ENCODE measurements at places on chromosomes 7 and 10. TPM values are rescaled to one million over a fixed set of nuclear protein-coding genes. Genes with fewer than 3 reads are reported as not detected.

The SORCS1 gene
- not detected for total RNA-seq

The TMEM229A gene
- total RNA-seq: not detected

The ADIRF gene
- 17.6 TPM for total RNA-seq

The UNC5B gene
- total RNA-seq: 6.5 TPM

The OR2A7 gene
- total RNA-seq: not detected

DNA sequence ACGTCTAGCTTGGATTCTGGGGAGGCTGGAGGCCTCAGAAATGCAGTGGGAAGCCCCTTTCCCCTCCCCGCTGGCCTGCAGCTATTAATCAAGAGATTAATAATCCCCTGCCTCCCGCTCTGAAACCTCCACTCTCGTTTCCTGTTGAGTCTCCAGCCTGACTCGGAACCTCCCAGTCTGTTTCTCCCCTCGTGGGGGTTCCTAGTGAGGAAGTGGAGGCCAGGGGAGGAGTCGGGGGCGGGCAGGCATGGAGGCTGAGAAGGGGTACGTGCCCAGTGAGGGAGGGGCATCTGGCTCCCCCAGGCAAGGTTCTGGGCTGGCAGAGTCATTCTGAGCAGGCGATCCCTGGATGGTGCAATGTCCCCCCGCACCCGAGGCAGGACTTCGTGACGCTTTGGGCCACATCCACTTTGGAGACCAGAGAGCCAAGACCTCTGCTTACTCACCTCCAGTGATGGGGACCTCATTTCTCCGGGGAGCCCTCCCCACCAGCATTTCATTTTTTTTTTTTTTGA, 73.6 kb downstream of the COL26A1 start:
- H3K4me3 ChIP-seq: no peak overlapping the region
- H3K27ac ChIP-seq: no peak overlapping the region
- H3K27me3 ChIP-seq: peaks cover 41% of the 10 kb centered on the region
- no peaks in the 10 kb centered on the region for H3K4me1 ChIP-seq

DNA sequence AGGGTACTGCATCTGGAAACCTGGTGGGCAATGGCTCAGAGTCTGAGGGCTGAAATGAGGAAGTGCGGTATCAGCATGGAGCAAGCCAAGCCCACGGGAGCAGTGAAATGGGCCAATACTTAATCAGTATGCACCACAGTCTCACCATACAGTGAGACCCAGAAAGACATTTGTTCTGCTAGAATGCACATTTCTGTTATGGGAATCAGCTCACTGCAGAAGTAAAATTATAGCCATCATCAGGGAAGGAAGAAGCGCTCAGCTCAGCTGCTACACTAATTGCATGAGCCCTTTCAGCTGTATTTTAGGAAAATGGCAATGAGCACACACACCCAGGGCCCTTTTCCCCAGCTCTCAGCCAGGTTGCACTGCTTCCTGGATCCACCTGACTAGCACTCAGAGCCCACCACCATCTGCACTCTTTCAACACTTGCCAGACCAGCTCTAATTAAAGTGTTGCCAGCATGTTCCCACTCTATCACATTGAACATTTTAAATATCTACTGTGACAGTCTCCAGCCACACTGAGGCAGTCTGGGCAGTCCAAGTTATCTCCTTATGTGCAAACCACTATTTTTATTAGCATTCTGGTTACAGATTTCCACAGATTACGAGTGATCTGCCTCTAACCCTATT, 44.2 kb upstream of the PIK3AP1 start:
- no peaks in the 10 kb centered on the region for H3K27me3 ChIP-seq
- DNase-seq: no peak
- H3K27ac ChIP-seq: no peak overlapping the region
- H3K4me3 ChIP-seq: no peak overlapping the region
- no peaks in the 10 kb centered on the region for H3K4me1 ChIP-seq
- no peaks in the 10 kb centered on the region for H3K36me3 ChIP-seq

GRCh38 chr7:113172726-113173125, 54.4 kb upstream of the SMIM30 start:
- 0 out of 2 replicates have a peak, but pooled peaks cover 7% of the 10 kb centered on the region for H3K4me1 ChIP-seq
- DNase-seq: no peak
- no peaks in the 10 kb centered on the region for H3K27me3 ChIP-seq
- H3K4me3 ChIP-seq: no peak overlapping the region

GRCh38 chr10:126226988-126227761, 161.1 kb downstream of the ADAM12 start:
- H3K36me3 ChIP-seq: no peaks in the 10 kb centered on the region
- H3K27me3 ChIP-seq: no peaks in the 10 kb centered on the region
- peak overlapping the region; percentile 86 for H3K27ac ChIP-seq
- no peak overlapping the region for H3K4me3 ChIP-seq
- peaks cover 49% of the 10 kb centered on the region for H3K4me1 ChIP-seq

All from GM23248 (cell line).